ENCODE measurements at places on chromosomes 3 and 15.

GRCh38 chr3:69420781-69421520 lies 35.1 kb upstream of the FRMD4B start:
- no peak for DNase-seq

GRCh38 chr15:64149424-64149823 lies 2.1 kb upstream of the SNX22 start:
- DNase-seq = no peak

DNA sequence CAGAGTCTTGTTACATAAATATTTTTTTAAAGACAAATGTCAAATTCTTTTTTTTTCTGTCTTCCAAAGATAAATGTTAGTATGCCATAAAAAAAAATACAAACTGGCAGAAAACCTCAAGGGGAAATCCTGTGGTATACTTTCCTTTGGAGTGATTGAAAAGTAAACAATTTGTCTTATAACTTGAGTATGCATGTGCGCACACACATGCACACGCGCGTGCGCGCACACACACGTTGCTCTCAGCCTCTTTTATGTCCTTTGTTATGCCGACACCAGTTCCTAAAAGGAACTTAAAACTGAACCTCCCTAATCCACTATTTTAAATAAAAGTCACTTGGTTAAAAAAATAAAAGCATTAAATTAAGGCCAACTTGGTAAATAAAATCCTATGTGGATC lies 58.1 kb downstream of the TGFBR2 start:
- no peak for DNase-seq

GRCh38 chr15:62067448-62068044 lies 769 bp downstream of the C2CD4A start:
- DNase-seq = no peak

DNA sequence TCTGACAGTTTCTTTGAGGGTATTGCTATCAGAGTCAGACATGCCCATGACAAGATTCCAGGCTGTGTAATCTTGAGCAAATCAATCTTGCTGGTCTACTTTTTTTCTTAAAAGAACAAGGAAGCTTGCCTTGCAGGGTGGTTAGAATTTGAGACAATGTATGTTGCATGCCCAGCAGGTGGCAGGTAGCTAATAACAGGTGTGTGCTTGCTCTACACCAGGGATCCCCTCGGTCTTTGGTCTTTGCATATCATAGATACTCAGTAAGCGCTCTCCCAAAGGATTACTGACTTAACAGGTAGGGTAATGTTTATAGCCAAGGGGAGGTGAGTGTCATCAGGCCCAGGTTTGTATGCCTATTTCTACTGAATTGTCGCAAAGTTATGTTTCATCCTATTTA lies 37.3 kb downstream of the CACNA1D start:
- DNase-seq = no peak

DNA sequence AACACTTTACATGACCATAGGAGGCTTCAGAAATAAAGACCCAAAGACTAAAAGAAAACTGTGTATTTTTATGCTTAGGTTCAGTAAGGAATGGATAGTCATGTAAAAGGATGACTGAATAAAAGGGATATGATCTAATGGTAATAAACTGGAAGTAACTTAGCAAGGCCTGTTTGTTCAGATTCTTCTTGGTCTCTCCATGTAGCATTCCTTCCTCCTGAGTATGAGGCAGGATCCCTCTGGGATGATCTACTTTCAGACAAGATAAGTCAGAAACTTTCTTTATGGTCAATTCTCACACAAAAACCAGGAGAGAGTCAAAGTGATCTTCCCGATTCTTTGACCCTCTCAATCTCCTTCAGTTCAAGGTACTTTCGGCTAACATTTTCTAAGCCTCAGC lies 340.8 kb upstream of the DCBLD2 start:
- no peak for DNase-seq

- DNase-seq = no peak
These were observed 7.5 kb downstream of the CSNK1G1 start for GRCh38 chr15:64348455-64348854.

DNA sequence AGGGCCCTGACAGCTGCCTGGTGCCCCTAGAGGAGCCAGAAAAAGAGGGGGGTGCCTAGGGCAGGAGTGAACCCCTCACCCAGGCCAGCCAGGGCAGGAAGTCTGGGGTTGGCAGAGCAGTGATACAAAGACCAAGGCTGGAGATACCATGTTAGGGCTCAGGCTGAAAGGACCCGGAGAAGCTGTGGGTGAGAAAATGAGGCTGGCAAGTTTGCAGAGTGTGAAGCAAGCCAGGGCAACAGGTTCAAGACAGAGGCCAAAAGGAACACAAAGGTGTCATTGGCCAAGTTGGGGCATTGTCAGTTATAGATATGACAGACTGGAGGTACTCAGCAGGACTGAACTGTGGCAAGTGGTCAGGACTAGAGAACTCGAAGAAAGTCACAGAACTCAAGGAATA lies 40.6 kb upstream of the IREB2 start:
- no peak for DNase-seq

DNA sequence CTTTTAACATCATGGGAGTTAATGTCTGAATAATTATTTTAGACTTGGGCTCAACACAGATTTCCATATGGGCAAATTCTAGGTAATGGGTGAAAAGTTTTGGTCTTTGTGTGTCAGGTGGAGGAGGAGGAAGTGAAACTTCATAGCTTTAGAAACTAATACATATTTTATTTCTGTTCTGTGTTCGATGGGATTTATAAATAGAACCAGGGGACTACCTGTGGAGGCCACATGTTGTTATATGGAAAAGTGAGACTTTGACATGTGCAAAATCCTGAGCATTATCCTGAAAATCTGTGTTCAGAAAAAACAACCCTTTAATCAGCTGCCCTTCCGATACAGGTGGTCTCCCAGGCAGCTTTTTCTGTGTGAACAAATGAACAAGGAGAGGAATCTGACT lies 209.5 kb downstream of the SOX2 start:
- no peak for DNase-seq

DNA sequence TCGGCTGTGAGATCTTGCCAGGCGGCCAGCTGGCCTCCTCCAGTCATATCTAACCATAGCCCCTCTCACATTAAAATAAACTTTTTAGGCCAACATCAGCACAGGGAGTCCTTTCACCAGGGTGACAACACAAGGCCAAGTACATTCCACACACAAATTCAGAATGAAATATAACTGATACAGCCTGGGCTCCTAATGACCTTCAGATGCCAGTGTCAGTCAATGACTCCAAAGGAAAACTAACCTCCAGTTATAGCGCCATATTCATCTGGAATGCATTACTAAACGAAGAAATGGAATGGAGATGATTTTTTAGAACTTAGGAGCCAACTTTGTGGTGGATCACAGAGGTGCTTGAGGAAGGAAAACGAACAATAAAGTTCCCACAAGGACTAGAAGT lies 205.4 kb downstream of the GREM1 start:
- no peak for DNase-seq

DNA sequence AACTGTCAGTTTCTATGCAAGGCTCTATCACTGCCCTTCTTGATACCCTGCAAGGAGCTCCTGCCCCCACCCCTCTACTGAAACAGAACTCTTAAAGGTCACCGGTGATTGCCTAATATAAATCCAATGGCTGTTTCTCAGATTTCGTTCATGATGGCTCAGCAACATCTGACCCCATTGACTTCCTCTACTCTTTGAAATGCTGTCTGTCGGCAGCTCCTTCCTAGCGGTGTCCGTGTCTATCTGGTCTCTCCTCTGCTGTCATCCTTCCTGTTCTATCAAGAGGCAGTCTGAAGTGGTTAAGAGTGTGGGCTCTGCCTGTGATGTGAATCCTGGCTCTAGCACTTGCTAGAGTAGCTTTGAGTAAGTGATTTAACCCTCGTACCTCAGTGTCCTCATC lies 5.5 kb downstream of the TMEM266 start:
- no peak for DNase-seq

DNA sequence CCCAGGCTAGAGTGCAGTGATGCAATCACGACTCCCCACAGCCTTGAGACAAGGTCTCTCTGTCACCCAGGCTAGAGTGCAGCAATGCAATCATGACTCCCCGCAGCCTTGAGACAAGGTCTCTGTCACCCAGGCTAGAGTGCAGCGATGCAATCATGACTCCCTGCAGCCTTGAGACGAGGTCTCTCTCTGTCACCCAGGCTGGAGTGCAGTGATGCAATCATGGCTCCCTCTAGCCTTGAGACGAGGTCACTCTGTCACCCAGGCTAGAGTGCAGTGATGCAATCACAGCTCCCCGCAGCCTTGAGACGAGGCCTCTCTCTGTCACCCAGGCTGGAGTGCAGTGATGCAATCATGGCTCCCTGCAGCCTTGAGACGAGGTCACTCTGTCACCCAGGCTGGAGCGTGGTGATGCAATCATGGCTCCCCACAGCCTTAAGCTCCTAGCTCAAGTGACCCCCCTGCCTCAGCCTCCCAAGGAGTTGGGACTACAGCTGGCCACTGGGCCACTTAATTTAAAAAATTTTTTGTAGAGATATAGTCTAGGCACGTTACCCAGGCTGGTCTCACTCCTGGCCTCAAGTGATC lies 26.1 kb downstream of the TFRC start:
- no peak for DNase-seq

- no peak for DNase-seq
These were observed 1.9 kb downstream of the FNDC3B start for GRCh38 chr3:172040981-172041963.

DNA sequence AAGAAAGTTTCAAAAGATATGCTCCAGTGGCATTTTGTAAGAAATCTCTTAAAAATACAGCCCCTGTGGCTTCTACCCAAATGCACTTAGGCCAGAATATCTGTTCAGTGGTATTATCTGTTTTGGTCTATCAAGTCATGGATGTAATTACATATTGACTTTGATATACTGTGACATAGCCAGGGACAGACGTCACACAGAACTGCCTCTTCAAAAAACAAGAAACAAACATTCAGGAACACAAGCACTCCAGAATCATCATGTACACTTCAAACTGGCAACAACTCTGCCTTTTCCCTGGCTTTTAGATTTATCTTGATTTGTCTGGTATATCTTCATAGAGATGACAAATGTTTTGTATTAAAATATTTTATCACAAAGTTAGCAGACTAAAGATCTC lies 240.3 kb downstream of the IL5RA start:
- DNase-seq = no peak

GRCh38 chr3:88101142-88101541 lies 42.1 kb downstream of the ZNF654 start:
- DNase-seq = no peak

DNA sequence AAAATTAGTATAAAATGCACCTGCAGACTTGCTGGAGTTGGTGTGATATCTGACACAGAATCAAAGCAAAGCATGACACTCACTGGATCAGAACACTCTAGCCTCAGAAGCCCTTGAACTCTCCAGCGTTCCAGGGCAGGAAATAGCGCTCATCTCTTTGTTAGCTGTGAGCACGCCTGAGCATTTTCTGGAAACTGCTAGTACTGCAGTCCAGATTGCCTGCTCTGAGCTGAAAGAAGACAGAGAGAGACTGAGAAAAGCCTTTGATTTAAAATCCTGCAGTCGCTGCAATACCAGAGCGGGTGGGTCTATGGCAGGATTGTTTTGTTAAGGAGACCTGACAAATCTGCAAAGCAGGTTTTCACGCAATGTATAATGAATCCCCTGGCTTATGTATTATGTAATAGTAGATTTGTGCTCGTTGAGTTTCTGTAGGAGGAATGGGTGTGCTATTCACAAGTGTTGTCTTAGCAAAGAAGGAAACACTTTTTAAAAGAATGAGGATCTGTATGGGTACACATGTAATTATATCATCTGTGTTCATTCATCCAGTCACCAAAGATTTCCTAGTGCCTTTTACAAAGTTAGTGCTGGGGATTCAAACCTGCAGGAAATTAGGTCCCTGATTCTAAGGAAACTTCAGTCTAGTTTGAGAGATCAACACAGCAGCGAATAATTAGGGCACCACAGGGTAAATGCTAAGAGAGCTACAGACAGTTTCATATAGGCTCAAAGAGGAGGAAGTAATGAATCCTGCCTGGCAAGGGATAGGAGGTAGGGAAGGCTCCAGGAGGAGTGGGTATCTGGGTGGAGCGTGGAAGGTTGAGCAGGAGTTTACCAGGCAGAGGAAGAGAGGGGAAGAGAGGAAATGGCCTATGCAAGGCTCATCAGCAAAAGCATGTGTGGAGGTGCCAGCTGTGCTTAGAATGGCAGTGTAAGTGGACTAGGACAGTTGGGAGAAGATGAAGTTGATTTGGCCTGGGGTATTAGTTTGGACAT lies 26.1 kb upstream of the MGLL start:
- no peak for DNase-seq

DNA sequence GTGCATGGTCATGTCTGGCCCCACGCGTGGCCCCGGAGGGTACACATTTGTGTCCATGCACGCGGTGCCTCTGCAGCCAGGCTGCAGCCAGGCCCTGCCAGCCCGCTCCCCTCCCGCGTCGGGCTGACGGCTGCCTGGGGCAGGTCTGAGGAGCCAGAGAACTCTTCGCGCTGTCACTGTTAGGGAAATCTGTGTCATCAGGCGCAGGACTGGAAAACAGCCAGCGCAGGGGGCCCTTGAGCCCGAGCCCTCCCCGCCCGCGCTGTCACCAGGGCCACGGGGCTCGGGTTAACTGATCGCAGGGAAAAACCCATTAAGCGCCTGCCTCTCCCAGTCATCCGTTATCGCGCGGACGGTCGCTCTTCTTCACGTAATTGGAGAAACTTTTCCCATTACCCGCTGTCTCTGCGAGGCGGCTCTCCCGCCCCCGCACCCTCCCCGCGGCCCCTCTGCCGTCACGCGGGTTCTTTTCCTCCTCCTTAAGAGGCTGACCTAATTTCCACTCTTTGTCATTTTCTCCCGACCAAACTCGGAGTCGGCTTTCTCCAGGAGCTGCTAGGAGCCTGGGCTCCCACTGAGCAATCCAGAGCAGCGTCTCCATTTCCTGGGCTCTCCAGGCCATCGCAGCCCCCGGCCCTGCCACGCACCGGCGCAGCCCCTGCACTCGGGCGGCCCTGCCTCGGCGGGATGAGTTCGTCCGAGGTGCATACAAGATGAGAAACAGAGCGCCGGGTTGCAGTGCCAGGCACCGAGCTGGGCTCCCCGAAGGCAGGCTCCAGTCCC lies 57.5 kb upstream of the PRR23E start:
- no peak for DNase-seq

DNA sequence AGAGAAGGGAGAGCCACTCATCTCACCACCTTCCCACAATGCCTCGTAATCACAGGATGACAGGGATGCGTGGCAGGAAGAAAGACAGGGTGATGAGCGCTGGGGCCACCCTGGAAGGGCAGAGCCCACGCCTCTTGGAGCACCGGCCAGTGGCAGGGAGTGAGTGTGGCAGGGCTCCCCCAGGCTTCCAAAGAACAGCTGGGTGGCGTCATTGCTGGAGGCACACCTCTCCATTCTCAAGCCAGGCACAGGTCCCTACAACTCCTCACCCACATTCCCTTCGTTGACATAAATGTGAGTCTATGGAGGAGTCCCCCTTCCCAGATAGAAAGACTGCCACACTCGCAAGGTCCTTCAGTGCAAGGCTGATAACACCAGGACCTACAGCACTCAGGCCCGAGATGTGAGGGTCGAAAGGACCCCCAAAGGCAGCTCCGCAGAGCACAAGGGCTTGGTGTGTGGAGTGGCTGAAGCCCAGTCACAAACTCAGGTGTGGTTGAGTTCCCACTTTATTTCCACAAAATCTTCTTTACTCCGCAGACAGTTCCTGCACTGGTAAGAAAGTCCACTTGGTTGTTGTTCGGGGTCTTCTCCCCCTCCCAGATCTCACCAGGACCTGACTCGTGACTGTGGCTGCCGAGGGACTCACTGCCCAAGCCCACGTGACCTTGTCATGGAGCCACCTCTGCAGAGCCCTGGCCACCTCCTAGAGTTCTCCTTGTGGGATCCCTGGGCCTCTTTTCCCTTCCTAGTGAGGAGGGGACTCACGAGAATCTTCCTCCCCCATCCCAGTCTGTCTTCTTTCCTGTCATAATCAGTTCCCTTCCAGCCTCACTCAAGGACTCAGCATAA lies 22.4 kb upstream of the CORO2B start:
- no peak for DNase-seq
